ENCODE measurements at places on chromosomes 12 and 14.

DNA sequence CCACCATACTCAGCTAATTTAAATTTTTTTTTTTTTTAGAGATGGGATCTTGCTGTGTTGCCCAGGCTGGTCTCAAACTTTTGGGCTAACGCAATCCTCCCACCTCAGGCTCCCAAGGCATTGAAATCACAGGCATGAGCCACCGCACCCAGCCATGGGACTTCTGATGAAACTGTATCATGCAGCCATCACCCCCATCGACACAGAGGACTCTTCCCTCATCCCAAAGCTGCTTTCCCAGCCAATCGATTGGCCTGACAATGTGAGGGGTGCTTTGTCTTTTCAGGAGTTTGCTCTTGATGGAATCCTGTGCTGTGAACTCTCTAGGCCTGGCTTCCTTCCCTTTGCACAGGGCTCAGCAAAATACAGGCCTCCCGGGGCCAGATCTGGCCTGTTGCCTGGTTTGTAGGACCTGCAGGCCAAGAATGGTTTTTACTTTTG lies 59.6 kb upstream of the NCOR2 start:
- no peak for DNase-seq

DNA sequence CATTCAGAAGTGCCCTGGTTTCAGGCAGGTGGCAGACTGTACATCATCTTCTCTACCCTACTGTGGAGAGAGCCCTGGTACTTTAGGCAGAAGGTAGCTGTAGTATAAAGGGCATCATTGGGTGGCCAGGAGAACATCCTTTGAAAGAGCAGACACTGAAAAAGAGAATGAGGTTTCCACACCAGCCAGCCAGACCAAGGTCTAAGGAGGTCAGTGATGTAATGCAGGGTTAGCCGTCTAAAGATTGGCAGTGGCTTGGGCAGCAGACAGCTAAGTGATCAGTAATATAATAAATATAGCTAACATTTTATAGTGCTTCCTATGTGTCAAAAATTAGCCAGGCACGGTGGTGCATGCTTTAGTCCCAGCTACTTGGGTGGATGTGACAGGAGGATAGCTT lies 12.0 kb downstream of the ZBTB25 start:
- DNase-seq, result no peak

DNA sequence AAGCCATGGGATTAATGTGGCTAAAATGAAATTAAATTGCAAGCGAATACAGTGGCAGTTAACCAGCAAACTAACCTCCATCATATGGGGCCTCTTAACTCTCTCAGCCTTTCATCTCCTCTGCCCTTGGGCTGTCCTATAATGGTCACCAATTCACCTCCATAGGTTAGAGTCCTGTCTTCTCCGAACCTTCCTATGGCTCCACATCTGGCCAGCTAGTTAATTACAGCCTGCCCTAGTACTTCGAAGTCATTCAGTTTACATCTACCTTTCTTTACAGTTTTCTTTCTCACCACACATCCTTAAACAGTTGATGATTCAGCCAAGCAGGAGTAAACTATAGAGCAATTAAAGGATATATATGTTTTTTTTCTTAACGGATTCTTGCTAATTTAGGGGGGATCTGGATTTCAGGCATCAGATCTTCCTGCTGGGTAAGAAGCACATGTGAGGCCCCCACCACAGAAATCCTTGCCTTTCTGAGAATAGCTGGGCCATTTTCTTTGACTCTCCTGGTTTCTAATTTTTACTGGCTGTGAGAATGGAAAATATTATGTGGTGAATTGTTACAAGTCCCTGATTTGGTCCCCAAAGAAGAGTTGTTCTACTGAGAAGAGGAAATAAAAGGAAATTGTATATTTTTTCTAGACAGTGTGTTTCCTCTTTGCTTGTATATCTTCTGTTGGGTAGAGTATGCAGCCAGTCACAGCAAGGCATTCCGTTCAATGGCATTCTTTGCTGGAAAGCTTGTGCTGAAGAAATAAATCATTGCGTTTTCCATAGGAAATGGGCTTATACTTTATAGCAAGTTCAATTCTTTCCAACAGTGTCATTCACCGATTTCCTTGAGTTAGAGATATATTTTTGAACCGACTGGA lies 16.7 kb downstream of the HMGA2 start:
- no peak for DNase-seq

DNA sequence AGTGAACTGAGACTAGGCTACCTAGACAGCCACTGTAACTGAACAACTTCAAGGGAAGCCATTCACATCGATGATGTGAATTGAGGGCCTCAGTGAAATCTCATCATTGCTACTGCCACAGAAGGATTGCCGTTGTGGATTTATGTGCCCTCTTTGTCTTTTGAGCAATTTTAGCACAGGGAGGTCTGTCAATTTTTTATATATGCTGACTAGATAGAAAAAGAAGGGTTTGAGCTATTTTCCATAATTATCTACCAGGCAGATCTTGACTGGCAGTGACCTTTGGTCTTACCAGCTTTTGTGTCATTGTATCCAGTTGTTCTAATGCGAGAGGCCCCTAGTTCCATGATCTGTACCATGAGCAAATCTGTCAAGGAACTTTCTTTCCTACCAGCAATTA lies 179.4 kb downstream of the ERC1 start:
- DNase-seq, result no peak

- no peak for DNase-seq
Measured at GRCh38 chr12:4279198-4279690, 5.7 kb downstream of the CCND2 start.
